ENCODE measurements at places on chromosomes 1 and 21.

- DNase-seq: no peak
These were observed 15.2 kb downstream of the NDC1 start for GRCh38 chr1:53822931-53823330.

DNA sequence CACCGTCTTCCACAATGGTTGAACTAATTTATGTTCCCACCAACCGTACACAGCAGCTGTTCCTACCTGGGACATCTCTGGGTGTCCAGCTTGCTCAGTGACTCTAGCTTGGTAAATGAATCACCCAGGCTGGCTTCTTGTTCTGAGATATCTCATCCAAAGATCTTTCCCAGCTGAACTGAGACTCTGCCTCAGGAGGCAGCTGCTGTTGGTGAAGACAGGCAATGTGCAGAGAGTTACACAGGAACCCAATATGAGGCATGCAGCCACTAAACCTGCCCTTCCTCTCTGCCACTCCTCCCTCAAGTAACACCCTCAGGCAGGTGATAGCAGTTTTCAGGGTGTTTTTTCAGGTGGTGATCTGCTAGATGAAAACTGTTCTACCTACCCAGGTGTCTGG lies 14.0 kb upstream of the FOXO6 start:
- no peak for DNase-seq

DNA sequence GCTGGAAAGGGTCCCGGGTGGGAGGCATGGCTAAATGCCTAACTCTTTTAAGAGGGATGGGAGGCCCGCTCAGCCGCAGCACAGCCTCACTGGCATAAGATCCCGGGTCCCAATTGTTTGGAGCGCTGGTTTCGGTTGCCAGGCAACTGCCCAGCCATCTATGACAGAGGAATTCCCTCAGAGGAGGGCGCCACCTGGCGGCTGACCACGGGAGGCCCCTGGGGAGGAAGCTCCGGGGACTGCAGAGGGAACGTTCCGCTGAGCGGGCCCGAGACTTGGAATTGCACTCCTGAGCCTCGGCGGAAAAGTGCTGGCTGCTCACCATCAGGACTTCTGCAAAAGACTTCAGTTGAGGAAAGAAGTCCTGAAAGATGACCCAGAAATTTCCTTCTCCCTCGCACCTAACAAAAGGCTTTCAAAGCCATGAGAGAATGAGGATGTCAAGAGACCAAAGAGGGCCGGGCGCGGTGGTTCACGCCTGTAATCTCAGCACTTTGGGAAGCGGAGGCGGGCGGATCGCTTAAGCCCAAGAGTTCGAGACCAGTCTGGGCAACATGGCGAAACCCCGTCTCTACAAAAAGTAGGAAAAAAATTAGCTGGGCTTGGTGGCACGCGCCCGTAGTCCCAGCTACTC lies 1.1 kb upstream of the ELAPOR1 start:
- DNase-seq: peak; percentile 78

- DNase-seq: peak; percentile 99
These were observed 87.9 kb upstream of the HMCN1 start for GRCh38 chr1:185646202-185646683.

DNA sequence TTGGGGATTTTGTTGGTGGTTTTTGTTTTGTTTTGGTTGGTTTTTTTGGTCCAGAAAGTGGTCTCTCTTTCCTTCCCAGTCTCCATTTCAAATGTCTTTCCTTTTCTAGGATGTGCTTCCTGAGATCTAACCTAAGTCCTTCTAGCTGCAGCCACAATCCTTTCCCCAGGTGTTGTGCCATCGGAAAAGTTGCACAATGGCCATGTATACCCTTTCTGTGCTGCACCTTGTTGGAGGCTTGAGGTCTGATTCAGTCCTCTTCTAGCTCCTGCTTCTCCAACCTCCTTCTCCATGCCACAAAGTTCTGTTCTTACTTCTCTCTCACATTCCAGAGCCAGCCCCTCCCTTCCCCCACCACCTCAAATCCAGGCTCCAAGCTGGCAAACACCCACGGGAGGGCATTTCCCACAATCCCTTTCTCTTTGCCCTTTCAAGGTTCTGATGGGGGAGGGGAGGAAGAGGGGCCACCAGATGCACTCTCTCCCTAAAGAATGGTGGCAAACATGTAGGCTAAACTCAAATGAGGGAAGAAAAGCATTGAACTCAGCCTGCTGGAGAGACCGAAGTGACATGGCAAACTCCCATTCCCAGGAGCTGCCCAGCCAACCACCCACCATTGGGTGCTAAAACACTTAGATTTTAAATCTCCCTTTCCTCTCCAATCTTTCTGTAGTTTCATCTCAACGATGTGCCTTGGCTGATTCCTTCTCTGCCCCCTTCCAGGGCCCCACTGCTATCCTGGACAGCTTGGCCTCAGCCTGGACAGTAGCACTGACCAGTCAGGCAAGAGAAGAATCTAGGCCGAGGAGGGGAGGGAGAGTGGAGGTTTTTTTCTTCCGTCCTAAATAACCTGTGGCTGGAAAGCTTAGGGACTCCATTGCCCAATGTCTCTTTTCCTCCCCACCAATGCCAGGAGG lies 2.9 kb downstream of the KCNJ10 start:
- DNase-seq: no peak

DNA sequence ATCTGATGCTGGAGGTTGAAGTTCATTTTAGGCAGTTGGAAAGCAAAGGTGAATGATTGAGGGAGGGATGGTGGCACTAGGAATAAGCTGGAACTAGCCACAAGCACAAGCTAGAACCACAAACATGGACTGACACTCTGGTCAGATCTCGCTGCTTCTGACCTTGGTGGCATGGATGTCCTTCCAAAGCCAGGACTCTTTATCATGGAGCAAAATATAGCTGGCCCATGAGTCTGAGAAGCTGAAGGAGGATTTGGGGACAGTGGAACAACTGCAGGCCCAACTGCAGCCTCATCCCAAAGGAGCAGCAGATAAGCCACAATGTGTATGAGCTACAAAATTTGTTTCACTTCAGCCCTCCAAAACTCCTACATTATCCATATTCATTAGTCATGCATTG lies 35.5 kb downstream of the SRSF11 start:
- DNase-seq: no peak

DNA sequence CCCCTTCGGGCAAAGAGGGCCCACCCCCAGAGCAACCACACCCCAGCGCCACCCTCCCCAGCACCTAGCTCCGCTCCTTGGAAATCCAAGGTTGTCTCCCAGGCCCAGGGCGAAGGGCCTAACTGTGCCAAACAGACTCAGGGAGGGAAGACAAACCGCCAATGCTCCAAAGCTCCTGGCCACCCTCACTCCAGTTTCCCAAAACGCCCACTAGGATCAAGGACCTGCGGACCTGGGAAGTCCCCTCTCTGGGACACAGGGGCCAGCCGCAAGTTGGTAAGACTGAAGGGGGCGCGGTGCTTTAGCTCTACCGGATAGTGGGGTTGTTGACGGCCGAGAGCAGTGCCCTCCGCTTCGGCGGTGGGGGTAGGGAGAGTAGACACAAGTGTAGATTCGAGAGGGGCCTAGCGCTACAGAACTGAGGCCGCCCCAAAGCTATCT lies 581 bp downstream of the IRF6 start:
- DNase-seq: no peak

- no peak for DNase-seq
These were observed 131.0 kb upstream of the LMO4 start for GRCh38 chr1:87197641-87198040.

GRCh38 chr21:45286671-45287437 lies 841 bp downstream of the POFUT2 start:
- DNase-seq: no peak

DNA sequence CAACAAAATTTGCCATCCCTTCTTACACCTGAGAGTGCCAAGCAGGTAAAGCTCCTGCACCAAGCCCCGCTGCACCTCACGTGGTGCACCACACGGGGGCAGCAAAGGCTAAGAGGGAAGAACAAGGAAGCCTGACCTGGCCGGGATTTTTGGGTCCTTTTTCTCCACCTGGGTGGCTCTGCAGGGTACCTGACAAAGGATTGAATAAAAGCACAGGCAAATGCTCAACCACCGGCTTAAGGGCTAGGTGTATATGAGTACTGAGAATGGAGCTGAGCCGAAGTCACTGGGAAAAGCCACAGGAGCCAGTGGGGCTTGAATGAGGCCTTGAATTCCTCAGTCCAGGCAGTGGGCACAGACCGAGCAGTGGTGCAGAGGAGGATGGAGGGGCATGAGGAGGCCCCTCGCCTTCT lies 36.4 kb downstream of the ZNF697 start:
- peak; percentile 39 for DNase-seq

DNA sequence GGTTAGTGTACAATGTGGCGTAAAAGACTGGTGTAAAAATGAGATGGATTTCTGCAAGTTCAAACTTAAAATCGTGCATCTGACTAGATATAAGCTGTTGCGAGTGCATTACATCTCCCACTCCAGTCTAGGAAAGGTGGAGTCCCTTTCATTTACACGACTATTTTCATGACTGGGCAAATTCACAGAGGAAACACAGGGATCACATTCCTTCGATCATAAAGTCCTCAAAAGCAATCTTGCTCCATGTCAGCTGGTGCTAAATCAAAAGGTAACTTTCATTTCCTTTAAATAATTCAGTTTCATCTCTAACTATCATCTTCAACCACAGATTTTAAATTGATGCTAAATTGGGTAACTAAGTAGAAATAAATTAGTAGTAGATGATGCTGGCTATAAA lies 100.0 kb downstream of the HLCS start:
- DNase-seq: no peak

DNA sequence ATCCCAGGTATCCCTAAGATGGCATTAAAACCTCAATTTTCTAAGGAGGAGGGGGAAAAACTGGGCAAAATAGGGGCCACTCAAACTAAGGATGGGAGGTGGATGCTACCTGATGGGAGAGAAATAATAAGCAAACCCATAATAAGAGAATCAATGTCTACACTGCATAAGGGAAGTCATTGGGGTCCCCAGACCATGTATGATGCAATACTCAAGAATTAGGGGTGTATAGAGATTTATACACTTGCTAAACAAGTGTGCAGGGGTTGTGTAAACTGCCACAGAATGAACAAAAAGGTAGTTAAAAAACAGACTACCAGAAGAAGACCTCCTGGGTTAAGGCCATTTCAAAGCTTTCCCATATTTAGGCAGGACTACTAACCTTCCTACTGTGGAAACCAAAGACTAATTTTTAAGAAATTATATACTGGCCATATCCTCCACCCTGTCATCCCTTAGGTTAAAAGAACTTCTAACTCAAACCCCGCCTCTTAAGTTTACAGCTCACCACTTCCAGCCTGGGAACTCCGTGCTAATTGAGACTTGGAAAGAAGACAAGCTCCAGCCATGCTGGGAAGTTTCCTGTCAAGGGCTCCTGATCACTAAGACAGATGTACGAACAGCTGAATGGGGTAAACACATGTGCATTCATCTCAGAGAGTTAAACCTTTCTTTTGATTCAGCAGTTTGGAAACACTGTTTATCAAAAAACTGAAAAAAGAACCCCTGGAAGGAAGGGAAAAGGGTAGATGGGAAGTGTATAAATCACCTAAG lies 64.4 kb upstream of the TLR5 start:
- no peak for DNase-seq

- DNase-seq: no peak
These were observed 62.8 kb downstream of the PAX7 start for GRCh38 chr1:18693256-18694098.

DNA sequence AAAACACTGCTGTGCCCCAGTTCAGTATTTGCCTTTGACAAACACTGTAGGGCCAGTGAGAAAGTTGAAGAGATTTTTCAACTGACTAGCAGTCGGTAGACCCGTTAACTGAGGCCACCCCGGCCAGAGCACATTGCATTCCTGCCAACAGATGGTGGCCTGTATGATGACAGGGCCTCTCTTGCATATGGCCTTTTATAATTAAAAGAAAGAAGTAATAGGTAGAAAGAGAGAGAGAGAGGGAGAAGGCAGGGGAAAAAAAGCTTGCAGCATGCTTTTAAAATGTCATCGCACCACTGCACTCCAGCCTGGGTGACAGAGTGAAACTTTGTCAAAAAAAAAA lies 4.7 kb upstream of the C1orf174 start:
- no peak for DNase-seq

GRCh38 chr1:183245357-183245756 lies 59.3 kb downstream of the LAMC2 start:
- no peak for DNase-seq

DNA sequence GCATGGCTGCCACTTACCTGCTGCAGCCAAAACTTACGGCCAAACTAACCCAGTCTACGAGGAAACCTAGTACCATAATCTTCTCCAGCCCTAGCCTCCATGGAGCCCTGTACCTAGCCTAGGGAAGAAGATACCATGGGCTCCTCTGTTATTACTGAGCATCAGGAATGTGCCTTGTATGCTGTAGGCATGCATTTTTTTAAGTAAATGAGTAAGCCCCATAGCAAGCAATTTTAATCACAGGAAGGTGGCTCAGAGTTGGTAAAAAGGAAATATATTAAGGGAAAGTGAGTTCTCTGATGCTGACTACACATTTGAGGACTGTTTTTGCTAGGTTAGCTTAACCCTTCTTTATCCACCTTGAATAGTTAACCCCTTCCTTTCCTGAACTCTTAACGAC lies 21.2 kb downstream of the NFASC start:
- peak; percentile 51 for DNase-seq

DNA sequence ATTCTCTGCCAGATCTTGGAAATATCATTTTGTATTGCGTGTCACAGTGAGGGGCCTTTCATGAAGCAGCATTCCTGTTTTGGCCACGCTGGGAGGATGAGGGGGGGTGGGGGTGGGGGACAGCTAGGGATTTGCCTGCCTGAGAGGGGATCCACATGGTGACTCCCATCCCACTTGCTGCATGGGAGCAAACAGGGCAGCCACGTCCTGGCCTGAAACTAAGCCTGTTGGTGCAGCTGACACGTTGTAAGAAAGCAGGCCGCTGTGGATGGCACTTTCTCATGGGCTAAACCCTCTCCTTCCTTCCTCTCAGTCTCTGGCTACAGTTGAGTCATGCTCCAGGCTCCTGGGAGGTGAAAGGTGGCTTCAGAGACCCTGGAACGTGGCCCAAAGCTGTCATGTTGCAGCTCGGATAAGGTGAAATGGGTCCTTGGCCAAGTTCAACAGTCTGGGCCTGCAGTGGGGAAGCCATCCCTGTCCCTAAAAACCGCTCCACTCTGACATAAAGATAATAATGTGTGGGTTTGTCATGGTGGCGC lies 346.7 kb upstream of the VAMP3 start:
- no peak for DNase-seq

- no peak for DNase-seq
These were observed 94.8 kb upstream of the USP24 start for GRCh38 chr1:55309786-55310504.

DNA sequence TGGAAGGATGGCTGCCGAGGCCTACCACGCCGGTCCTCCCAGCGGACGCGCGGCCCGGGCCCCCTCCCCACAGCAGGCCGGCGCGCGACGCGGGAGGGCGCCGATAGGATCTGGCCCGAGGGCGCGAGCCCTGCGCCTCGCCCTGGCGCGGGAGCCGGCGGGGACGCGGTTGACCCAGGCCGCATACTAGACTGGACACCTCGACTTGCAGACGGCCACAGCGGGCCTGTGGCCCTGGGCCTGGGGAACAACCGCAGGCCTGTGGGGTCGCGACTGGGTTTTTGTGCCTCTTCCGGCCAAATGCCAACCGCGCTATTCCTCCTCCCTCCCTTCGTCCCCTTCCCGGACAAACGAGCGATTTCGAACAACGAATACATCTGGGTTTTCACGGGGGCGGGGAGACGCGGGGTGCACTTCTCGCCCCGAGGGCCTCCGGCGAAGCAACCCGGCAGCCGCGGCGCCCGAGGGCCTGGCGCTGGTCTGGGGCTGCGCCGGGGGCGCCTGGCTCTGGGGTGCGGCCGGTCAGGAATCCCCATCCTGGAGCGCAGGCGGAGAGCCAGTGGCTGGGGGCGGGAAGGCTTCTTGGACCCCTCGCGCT lies 2.4 kb downstream of the NHLH2 start:
- DNase-seq: no peak

- DNase-seq: peak; percentile 82
These were observed 614.3 kb downstream of the NCAM2 start for GRCh38 chr21:21612466-21612865.

- no peak for DNase-seq
These were observed 179.2 kb downstream of the NFIA start for GRCh38 chr1:61261595-61261994.
